ENCODE measurements at places on chromosomes 12 and 14.

GRCh38 chr14:61109288-61109687 is 128.2 kb downstream of the SLC38A6 start:
- no peak for DNase-seq

- DNase-seq, result no peak
Observed at GRCh38 chr14:56340932-56341331, 222.7 kb downstream of the PELI2 start.

GRCh38 chr14:75876530-75876929 is 105.3 kb downstream of the TGFB3 start:
- DNase-seq, result no peak

GRCh38 chr14:55122440-55122986 is 6.5 kb upstream of the LGALS3 start:
- no peak for DNase-seq

DNA sequence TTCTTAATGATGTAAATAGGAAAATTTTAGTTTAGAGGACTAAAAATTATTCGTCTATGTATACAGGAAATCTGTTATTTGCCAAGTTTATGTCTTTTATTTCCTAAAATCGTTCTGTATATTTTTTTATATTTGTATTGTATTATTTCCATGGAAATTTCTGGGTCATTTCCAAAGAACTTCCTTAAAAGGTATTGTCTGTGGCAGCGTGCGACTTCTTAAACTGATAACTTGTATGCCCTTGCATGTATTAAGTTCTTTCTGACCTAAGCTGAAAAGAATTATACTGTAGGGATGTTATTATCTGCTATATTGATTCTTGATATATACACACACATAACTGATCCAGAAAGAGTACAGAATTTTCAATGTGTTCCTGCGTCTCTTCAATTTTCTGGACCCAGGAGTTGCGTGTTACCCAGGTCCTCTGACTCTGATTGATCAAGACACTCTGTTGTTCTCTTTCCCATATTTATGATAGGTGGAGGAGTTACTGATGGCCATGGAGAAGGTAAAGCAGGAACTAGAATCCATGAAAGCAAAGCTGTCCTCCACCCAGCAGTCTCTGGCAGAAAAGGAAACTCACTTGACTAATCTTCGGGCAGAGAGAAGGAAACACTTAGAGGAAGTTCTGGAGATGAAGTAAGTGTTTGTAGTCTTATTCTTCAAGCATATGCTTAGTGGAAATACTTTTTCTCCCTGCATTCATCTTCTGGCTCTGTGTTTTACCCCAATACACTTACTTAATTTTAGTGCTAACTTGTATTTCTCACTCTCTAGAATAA is 298.5 kb downstream of the ERC1 start:
- no peak for DNase-seq

DNA sequence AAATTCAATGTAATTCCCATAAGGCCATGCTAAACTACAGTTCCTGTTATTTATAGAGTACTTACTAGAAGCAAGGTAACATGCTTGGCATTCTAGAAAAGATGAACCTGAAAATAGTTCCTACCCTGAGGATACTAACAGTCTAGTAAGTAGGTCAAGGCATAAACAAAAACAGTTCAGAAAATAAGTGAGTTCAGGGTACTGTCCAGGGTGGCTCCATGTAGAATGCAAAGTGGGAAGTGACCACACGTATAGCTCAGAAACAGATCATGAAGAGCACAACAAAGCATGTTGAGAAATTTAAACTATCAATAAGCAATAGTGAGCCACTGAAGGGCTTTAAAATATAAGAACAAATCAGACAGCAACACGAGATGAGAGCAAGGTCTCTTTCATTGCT is 2.3 kb downstream of the TMED10 start:
- DNase-seq, result no peak

DNA sequence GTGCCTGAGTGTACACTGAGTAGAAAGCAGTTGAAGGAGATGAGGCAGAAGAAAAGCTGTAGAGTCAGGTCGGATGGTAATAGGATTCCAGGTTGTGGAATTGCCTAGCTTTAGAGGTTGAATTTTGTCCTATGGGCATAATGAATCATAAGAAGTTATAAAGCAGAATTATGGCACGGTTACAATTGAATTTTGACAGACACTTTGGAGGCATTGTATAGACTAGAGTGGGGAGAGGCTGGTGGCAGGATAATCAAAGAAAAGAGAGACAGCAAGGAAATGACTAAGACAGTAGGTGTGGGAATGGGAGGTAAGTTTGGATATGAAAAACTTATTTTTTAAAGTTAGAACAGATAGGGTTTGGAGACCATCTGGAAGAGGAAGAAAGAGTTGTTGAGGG is 102.6 kb downstream of the NTN4 start:
- DNase-seq, result no peak

DNA sequence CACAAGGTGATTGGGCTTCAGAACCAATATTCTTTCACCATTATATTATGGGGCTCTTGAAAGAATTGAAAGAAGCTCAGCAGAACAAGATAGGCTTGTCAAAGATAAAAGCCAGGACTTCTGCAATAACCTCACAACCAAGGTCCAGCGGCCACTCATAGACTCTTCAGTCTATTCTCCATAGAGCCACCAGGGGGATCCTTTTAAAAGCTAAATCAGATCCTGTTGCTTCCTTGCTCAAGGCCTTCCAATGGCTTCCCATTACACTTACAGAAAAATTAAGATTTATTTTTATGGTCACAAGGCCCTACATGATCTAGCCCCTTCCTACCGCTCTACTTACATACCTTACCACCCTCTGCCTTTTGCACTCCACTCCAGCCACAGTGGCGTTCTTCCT is 169.6 kb downstream of the C12orf42 start:
- DNase-seq, result no peak

DNA sequence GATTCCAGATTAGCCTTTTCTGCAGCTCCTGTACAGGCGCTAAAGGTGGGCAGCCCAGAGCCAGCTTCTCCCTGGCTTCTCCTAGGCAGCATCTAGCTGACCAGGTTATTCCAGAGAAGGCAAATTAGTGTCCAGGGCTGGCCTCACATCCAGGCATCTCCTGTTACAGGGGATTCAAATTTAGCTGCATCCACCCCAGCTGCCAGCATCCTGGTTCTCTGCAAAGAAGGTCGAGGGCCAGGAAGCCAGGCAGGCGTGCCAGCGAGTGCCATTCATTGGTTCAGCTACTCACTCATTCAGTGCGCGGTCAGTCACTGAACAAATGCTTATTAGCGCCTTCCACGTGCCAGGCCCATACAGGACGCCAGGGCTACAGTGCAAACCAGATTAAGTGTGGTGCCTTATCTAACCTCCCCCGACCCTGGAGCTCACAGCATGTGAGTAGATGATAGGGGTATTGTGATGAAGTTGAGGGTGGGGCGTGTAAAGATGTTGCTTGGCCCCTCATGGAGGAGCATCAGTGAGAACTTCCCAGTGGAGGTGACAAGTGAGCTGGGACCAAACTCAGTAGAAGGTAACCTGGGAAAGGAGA is 15.7 kb upstream of the FAM222A start:
- DNase-seq, result no peak

DNA sequence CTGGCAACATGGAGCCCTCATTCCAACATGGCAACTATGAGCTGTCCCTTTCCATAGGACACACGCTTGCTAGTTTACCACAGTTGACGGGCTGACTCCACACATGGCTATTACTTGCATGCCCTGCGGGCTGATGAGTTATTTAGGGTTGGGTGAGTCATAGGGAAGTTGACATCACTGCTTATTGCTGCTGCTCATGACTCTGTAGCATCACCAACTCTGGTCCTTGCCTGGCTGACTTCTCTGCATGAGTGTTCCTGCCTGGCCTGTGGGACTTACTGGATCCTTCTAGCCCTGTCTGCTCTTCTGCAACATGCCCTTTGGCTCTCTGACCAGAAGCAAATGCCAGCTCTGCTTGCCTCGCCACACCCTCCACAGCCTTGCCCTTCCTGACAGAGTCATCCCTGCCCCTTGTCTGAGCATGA is 199.5 kb downstream of the ANO6 start:
- peak; percentile 15 for DNase-seq

GRCh38 chr12:89448526-89448925 is 76.1 kb downstream of the GALNT4 start:
- no peak for DNase-seq

GRCh38 chr12:49865109-49865781 is 22.3 kb upstream of the BCDIN3D start:
- no peak for DNase-seq

- no peak for DNase-seq
Observed at GRCh38 chr14:24268225-24268624, 3.2 kb downstream of the RABGGTA start.

- no peak for DNase-seq
Observed at GRCh38 chr14:21997300-21997699, 323.7 kb upstream of the OR4E1 start.

- DNase-seq, result no peak
Observed at GRCh38 chr12:16606201-16606849, 363 bp upstream of the LMO3 start.

GRCh38 chr14:36052681-36053080 is 123.8 kb downstream of the PTCSC3 start:
- DNase-seq, result no peak

DNA sequence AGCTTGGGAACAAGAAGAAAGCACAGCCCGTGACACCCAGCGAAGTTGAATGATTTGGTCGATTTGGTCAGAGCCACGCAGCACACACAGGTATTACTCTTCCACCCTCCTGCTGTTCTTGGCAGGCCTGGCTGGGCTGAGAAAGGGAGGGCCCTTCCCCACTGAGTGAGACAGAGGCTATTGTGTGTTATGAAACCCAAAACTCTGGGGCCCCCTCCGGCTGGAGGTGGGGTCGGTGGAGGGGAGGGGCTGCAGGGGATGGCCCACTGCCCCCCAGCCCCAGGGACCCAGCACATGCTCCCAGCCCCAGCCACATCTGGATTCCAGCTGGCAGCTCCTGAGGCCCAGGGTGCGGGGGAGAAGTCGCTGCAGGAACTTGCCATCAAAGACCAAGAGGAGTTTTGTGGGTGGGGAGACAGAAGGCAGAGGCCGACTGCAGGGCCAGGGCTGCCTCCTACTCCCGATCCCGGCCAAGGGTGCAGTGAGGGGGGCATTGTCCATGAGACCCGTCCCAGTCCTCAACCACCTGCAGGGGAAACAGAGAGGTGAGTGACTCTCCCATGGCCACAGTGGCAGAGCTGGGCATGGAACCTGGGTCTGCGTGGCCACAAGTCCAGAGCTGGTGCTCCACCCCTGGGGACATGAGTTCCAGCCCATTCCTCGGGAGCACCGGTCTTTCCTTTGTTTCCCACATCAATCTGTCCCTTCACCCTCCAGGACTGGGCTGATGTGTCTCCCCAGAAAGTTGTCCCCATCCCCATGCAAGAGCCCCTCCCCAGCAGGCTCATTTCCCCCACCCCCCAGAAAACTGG is 8.7 kb downstream of the TMEM119 start:
- no peak for DNase-seq

DNA sequence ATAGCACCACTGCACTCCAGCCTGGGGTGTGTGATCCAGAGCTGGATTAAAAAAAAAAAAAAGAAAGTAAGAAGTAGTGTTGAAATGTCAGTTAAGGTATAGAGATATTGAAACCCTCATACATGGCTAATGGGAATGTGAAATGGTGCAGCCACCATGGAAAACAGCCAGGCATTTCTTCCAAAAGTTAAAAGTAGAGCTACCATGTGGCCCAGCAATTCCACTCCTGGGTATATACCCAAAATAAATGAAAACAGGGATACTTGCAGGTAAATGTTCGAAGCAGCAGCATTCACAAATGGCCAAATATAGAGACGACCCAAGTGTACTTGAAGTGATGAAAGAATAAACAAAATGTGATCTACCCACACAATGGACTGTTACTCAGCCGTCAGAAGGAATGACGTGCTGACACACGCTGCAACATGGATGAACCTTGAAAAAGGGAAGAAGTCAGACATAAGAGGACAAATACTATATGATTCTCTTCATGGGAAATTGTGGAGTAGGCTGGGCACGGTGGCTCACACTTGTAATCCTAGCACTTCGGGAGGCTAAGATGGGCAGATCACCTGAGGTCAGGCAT is 15.2 kb downstream of the IL31 start:
- no peak for DNase-seq

GRCh38 chr14:64602826-64603225 is 53.1 kb downstream of the PPP1R36 start:
- no peak for DNase-seq

DNA sequence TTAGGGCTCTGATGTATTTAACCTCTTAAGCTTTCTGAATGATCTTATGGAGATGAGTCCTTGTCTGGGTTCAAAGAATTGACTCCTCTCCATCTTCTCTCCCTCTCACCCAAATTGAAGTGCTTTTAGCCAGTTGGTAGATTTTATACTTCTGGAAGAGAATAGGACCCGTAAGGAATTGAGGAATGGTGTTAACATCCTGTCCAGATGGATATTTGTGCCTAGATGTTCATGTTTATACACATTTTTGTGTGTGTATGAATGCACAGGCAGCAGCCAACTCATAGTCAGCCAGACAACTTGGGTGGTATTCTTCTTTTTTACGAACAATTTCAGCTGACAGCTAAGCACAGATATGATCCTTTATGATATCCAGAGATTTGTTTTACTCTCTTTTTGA is 449.6 kb upstream of the RGS6 start:
- DNase-seq, result no peak

Data from activated T-cell treated with anti-CD3 and anti-CD28 coated beads for 24 hours (primary cell).